G401 (cell line): ENCODE measurements at places on chromosomes 3 and 15. TPM values are rescaled to one million over a fixed set of nuclear protein-coding genes. Genes with fewer than 3 reads are reported as not detected.

DNA sequence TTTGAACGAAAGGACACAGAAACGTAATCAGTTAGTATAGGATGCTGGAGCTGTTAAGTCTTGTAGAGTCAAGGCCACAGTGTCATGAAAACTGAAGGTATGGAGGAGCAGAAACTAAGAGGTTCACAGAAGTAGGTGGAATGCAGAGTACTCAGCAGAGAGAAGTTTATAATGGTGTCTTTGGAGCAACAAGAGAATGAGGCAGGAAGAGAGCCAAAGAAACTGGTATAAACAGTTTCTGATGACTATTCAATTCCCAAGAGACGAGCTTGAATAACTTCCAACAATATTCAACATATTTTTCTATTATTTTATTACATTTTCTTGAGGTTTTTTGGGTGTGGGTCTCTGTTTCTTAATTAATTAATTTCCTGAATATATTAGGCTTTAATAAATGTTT lies 29.6 kb downstream of the GALK2 start:
- no peak for DNase-seq

- no peak for DNase-seq
Measured at GRCh38 chr15:37771465-37771864, 163.0 kb upstream of the TMCO5A start.

DNA sequence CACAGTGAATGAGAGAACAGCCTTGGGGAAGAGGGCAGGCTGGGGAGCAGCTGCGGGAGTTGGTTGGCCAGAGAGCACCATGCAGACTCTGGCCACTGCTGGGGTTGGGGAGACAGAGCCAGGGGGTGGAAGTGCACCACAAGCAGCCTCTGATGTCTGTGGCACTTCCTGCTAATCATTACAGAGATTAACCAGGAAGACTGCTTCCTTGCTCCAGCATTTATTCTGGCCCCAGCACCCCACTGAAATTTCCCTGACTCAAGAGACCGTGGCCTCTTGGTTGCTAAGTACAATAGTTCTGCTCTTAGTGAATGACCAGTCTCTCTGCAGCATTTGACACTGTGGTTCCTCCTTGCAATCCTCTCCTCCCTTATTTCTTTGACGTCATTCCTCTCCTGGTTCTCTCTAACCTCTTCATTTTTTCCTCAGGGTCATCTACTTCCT lies 266.2 kb upstream of the ROPN1 start:
- no peak for DNase-seq

- peak; percentile 50 for DNase-seq
Measured at GRCh38 chr3:8443829-8444791, 57.5 kb upstream of the LMCD1 start.

DNA sequence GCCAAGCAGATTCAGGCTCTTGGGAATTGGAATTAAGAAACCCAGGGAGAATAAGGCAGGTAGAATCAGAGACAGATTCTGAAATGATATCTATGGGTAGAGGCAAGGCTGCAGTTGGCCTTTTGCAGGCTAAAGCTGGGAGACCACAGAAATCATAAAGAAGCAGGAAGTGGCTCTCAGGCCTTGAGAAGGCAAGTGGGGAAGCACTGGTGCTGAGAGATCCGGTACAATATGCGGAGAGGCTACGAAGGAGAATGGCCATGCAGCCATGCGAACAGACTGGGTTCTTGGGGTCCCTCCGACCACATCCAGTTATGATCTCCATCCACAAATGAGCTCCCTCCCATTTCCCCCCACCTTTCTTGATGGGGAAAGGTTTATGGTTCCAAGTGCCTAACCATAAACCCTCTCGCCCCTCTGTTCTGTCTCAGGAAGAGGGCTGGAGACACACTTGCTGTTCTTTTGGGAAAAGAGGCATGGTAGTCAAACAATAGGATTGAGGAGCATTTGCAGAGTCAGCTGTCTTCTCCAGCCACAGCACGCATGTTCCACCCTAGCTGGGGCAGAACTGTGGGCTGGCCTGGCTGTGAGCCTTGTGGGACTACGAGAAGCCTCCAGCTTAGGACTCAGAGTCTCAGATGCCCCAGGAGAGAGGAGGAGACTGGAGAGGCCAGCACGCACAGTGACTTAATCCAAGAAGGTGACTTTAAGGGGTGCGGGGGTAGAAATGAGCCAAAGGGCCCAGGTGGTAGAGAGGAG lies 99.6 kb downstream of the RPLP1 start:
- DNase-seq = no peak

The RPLP1 gene
- 49.4 and 51.5 TPM in 2 replicates for total RNA-seq

GRCh38 chr3:43515970-43516635 lies 105.7 kb downstream of the ANO10 start:
- no peak for DNase-seq

- DNase-seq = peak; percentile 82
Measured at GRCh38 chr3:77042882-77043281, 3.0 kb downstream of the ROBO2 start.

DNA sequence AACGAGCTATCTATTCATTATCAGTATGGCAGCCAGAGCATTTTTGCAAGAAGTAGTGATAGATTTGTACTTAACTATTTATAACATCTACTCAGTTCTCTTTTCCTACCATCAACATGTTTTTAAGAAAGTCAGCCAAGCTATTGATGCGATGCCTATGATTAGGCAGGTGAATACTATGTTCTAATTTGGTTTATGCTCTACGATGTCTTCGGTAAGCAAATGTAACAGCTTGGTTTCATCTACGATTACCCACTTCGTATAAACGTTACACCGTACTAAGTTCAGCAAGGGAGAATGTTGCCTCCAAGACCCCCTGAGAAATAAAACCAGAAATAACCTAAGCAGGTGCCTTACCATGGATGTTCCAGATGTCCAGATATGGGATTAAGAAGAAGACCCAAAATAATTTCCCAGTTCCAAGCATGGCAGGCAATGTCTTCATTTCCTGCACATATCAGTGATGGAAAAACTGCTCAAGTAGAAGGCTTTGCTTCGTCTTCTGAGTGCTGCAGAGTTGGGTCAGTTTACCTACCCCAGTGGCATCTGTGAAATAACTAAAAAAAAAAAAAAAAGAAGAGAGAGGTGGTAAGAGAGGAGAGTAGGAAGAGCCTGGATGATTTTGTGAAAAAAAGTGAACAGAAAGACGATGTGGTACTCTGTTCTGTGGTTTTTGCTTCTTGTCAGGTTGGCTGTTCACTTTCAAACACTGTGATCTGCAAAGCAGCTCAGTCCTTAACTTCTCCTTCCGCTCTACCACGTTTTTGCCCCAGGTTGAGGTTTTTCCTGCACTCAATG lies at the start of gene BTLA:
Gene BTLA (minus strand): TSS at position 559 of the 798 bp plus-strand sequence. CDS start 114 bp downstream, at position 445.
- no peak for DNase-seq

DNA sequence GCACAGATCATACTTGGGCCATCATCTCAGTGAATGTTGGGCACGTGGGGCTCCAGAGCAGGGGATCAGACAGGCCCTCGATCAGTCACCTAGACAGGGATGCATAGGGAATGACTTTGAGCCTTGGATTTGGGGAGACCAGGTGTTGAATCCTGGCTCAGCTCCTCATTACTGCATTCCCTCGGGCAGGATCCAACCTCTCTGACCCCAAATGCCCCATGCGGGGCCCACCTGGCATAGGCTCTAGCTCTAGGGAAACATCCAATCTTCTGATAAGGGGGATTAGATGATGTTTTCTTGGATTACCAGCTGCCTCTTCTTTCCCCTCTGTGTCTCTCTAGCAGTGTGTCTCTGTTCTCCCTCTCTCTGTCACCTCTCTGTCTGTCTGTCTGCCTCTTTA lies 22.7 kb downstream of the LOXL1 start:
- no peak for DNase-seq

DNA sequence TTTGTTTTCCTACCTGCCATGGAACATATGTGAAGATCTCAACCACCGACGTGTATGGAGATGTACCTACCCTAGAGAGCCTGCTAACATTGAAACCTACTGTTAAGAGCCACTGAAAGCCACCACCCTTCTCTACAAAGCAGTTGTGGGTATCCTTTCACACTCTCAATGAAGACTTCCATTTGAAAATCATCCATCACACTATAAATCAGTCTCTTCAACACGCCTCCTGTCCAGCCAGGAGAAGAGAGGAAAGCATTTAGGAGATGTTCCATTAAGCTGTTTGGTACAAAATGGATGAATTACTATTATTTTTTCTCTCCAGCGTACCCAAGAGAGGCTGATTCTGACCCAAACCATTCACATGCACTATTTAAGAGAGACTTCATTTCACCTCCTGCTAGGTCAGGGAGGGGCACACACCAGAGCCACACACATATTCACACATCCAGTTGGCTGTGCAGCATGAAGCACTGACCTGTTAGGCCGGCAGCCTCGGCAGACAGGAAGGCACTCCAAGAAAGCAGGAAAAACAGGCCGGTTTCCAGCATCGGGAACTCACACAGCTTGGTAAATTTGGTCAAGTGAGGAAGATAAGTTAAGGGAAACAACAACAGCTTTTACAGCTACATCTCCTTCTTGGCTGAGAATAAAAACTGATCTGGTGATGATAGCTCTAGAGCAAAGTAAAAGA lies 274.5 kb downstream of the SLC9A9 start:
- no peak for DNase-seq

The SYNPR gene
- total RNA-seq = not detected in 2 replicates

GRCh38 chr3:127902486-127902885 lies 12.5 kb upstream of the KBTBD12 start:
- no peak for DNase-seq

DNA sequence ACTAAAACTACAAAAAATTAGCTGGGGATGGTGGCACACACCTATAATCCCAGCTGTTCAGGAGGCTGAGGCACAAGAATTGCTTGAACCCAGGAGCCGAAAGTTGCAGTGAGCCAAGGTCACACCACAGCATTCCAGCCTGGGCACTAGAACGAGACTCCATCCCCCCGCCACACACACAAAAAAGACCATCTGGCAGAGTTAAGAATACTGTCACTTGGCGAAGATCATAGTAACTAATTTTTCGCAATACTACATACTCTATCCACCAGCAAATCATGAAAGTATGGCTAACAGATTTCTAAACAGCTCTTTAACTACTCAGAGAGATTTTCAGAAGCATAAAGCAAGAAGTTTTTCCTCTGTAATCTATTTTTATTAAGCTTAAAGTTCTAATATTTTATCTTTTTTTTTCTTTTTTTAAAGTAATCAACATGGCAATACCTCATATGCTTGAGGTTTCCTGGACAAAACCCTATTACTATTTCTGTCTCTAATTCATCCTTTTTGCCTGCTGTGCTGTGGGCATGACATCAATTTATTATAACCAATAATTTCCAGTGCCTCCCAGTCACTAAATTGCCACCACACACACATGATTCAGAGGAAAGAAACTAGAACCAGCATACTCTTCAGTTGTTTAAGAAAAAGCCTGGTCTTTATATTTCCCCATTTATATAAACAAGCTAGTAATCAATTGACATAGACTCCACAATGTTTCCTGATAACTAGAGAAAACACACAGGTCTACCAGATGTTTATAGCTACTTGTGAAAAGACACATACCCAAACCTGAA lies 46.9 kb downstream of the CHSY1 start:
- no peak for DNase-seq

The FBXW12 gene
- total RNA-seq = 0.68 TPM in 1 of 2 replicates, not detected in the other

DNA sequence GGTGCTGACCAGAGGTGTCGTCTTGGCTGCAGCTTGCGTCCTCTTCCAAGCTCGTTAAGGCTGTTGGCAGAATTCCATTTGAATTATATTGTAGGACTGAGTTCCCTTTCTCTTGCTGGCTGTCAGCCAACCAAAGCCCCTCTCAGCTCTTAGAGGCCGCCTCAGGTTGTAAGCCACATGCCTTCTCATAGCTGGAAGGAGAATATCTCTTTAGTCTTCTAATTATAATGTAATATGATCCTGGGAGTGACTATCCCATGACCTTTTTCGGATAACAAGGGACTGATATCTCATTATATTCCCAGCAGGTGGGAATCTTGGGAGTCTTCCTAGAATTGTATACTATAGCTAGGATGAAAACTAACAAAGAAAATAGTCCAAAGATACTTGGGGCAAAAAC lies 4.8 kb downstream of the SCG5 start:
- no peak for DNase-seq

The SLC6A6 gene
- 20.2 and 31.2 TPM in 2 replicates for total RNA-seq

GRCh38 chr3:13966302-13966701 lies 86.4 kb upstream of the WNT7A start:
- no peak for DNase-seq

The FILIP1L gene
- 3.7 TPM in 1 of 2 replicates, not detected in the other for total RNA-seq

DNA sequence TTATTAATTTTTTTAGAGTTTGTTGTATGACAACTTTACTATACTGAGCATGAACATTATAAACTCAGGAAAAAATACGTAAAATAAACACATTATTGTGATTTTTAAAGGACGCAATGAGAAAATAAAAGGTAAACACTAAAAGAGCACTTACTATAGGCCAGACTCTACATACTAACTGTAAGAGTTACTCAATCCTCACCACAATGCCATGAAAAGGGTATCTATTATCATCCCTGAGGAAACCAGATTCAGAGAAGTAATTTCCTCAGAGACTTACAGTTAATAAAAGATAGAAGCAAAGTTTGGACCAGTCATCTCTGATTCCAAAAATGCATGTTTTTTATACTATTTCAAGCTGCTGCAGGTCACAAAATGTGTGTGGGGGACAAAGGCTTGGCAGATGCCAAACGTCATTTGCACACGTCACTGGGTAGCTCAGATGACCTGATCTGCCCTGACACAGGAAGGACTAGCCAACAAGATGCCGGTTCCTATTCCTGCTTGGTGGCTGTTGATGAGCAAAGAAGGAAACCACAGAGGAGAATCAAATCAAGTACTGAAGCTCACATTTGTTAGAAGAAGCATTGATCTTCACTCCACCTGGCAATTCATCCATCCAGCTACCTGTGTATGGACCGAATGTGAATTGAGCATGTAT lies 42.3 kb downstream of the KLHL6 start:
- DNase-seq = no peak

DNA sequence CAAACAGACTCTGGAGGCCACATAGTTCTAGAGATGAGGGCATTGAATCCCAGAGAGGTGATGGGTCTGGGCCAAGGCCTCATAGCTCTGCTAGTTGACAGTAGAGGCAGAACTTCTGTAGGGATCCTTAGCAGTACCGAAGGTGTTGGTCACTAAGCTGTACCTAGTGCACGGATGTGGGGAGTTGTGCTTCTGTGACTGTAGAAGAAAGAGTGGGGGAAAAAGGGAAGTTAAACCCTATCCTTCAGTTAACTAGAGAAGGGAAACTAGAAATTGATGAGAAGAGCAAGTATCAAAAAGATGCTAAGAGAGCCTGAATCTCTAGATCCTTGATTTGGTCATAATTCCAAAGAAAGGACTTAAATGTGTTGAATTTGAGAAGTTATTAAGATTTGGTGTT lies 186.7 kb downstream of the NFKBIZ start:
- no peak for DNase-seq

DNA sequence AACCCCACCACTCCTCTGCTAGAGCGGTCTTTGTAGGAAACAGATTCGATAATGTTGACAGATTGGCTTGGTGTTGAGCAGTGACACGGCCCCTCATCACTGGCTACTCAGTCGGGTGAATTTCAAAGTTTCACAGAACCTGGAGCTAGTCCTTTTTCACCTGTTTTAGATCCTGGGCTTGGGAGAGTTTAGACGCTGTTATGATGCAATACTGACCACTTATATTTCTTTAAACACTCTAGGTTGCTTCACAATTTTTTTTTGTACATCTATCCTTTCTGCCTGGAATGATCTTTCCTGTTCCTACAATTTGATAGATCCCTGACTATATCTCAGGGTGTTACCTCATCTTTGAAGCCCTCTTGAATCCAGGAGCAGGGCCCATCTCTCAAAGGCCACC lies 97.1 kb upstream of the ATP10A start:
- DNase-seq = no peak
